GM12878 (cell line): ENCODE measurements at places on chromosomes 2 and 18.

DNA sequence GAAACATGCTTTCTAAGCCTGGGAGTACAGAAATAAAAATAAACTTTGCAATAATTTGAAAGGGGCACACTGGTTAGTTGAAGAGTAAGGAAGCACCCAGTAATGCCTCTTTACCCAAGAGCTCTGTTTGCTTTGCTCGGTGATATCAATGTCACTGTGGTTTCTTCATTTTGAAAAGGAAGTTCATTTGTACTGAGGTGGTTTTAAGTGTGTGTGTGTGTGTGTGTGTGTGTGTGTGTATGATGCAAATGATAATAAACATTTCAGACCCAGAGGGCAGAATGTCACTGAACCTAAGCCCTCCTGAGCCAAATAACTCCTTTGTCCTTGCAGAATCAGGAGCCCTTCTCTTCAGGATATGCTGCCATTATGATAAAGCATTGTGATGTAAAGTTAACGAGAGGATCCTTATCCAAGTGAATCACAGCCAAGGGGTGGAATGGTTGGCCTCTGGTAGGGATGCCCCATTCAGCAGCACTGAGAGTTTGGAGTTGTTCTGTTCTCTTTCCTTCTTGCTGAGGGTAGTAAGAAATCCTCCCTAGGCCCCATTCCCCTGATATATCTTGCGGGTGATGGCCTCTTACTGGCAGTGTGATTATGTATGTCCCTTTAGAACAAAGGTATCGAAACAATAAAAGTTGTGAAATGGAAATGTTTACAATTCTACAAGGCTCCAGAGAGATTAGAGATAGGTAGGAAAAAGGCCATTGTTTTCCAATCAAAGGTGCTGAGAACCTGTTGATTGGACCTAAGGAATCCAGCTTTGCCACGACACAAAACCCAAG is 7.6 kb downstream of the ITGA6 start:
- no peak for DNase-seq

GRCh38 chr18:45642238-45642637 is 27.0 kb downstream of the SLC14A2 start:
- no peak for DNase-seq

GRCh38 chr18:13629841-13630715 is 96.3 kb downstream of the FAM210A start:
- DNase-seq = peak; percentile 48

DNA sequence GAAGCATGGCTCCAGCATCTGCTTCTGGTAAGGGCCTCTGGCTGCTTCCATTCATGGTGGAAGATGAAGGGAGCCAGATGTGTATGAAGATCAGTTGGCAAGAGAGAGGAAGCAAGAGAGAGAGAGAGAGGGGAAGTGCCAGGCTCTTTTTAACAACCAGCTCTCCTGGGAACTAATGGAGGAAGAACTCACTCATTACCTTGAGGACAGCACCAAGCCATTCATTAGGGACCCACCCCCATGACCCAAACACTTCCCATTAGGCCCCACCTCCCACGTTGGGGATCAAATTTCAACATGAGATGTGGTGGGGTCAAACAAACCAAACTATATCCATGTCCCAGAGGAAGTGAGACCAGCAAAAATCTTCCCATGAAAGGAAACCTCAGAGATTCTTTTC is 124.8 kb upstream of the SIX2 start:
- no peak for DNase-seq

- DNase-seq = peak; percentile 87
Measured at GRCh38 chr2:43425659-43426058, 170.2 kb downstream of the THADA start.

DNA sequence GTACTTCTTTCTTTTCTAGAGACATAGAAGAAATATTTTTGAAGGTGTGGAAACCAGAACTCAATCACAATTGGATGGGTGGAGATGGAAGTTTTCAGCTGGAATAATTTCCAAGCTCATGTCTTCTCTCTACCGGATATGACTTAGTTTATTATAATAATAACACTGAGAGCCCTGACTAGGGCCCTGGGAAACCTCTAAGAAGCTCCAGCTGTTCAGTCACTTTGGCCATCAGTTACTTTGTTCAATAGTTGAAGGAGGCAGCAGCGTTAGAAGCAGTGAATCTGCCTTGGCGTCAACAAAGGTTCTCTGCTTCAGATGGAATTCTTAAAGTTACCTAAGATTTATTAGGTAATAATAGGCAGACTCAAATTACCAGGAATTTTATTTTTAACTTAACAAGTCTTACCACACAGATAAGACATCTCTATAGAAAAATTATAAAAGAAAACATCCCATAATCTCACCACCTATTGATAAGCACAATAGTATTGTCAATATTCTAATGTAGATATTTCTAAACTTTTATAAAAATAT is 293.8 kb upstream of the CHAC2 start:
- no peak for DNase-seq

GRCh38 chr2:212489719-212490346 is 48.8 kb downstream of the ERBB4 start:
- DNase-seq = peak; percentile 11

DNA sequence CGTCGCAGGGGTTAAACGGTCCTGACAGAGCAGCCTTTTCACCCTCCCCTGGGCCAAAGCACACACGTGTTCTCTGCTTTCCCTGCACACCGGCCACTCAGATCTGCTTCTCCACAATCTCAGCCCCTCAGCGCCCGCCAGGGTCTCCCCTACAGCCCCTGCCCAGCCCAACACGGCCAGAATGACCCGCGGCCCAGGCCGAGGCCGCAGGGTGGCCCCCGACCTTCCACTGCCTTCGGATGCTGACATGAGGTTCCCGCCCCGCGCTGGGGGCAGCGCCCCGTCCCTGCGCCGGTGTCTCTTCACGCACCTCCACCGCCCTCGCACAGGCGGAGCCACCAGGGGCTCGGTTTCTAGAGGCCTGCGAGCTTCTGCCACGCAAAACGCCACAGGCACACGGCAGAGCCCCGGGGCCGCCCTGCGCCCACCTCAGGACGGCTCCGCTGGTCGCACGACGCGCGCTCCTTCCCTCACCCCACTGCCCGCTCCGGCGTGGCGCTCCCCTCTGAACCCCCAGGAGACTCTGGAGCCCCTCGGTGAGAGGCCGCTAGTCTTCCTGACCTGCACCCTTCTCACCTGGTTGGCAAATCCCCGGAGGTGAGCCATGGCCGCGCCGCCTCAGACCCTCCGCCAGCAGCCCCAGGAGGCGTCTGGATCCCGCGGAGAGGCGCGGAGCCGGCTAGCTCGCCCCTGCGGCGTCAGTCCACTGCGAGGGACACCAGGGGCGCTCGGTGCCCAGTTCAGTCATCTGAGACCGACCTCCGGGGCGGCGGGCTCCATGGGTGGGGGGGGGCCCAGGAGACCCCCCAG is 749 bp downstream of the STK25 start:
- no peak for DNase-seq

DNA sequence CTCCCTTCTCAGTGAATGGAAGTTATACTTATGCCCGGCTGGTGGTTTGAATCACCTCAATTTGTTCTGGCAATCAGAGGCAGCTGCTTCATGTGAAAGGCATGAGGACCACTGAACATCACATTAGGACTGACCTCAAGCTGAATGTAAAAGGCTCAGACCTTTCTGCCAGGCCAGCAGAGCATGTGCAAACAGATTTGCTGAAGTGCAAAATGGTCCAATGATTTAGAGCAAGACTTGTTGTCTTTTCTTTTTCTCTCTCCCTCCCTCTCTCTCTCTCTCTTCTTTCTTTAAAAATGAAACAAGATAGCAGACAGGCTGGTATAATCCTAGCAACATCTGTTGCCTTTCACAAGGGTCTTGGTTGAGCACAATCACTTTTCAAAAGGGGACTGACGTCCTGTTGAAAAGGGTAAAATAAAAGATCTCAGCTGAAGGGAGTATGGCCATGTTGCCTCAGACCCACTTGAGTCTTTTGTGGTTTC is 13.3 kb upstream of the CDH7 start:
- no peak for DNase-seq

DNA sequence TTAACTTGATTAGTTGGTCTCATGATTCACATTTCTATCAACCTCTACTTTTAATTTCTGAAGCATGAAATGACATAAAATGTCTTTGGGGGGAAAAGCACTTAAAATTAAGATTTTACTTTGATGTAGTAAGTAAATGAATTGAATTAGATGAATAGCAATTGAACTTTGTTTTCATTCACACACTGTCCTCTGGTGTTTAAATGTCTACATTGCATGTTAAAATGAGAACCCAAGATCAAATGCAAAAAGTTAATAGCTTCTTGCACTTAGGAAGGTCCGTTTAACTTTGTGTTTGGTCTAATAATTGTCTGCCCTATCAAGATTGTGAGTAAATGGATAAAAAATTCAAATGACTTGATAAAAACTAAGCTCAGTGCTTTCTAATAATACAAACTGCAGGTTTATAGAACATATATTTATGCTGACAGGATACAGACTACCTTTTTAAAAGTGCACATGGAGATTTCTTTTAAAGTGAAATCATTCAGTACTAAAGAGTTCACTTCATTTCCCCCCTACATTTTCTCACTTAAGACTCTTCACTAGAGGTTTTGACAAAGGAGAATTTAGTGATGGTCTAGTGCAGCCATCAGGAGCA is 156.2 kb upstream of the NABP1 start:
- no peak for DNase-seq

GRCh38 chr2:173048522-173048896 is 27.1 kb upstream of the MAP3K20 start:
- no peak for DNase-seq

DNA sequence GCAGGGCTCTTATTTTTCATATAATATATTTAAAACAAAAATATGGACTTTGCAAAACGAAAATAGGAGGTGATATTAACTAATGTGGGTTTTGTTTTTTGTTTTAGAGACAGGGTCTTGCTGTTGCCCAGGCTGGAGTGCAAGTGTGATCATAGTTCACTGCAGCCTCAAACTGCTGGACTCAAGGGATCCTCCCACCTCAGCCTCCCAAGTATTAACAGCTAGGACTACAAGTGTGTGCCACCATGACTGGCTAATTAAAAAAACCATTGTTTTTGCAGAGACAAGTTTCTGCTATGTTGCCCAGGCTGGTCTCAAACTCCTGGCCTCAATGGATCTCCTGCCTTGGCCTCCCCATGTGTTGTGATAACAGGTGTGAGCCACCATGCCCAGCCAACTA is 70.4 kb upstream of the FZD5 start:
- DNase-seq = no peak

GRCh38 chr2:213021971-213022899 is 129.2 kb downstream of the IKZF2 start:
- DNase-seq = peak; percentile 87

DNA sequence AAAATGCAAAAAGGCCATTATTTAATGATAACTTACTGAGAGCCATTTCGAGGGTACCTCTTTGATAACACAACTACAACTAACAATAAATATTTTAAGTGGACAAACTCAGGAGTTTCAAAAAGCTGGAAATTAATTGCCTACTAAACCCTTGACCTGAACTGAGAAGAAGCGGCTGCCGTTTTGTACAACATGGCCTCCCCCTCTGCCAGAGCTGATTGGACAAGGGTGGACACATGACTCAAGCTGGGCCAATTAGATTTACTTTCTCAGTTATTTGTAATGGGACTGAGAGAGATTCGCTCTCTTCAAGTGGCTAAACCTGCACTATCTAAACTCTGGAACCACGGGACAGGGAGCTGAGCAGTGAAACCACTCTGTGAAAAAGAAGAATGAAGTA is 135.9 kb upstream of the SERPINE2 start:
- no peak for DNase-seq

GRCh38 chr18:32380559-32380958 is 90.1 kb downstream of the GAREM1 start:
- no peak for DNase-seq
